ENCODE measurements at places on chromosomes 3 and 15.

GRCh38 chr15:66912001-66912400, 153.4 kb upstream of the SMAD3 start:
- DNase-seq: peak; percentile 3

DNA sequence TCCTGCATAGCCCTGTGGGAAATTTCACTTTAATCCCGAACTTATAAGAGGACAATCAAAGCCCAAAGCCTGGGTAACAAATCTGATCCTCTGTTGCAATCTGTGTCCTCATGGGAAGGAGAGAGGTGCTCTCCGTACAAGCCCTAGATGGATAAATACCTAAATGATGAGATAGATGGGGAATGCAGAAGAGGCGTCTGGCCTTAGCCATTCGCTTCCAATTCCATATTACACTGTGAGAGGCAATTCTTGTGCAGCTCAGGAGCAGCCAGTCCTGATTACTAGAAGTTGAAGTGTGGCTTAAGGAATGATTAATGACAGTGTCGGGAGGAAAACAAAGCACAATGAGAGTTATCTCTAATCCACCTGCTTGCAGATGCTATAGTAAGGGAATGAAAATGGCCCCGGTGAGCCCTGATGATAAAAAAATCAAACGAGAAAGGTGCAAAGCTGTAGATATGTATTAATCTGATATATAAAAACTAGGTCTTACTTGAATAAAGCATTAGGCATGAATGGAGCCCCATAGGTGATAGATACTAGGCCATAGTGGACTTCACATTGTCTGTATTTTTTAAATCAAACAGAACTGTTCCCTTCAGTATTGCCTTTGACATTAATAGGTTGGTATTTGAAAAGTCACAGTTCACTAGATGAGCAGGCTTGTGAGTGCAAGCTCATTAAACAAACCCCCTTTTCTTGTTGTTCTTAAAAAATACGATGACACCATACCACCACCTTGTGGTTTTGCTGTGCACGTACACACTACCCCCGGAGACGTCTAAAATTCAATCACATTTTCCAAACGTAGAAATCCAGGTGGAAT, 54.2 kb upstream of the TMCO5A start:
- peak; percentile 55 for DNase-seq

GRCh38 chr3:14154895-14155440, 23.4 kb downstream of the XPC start:
- no peak for DNase-seq

DNA sequence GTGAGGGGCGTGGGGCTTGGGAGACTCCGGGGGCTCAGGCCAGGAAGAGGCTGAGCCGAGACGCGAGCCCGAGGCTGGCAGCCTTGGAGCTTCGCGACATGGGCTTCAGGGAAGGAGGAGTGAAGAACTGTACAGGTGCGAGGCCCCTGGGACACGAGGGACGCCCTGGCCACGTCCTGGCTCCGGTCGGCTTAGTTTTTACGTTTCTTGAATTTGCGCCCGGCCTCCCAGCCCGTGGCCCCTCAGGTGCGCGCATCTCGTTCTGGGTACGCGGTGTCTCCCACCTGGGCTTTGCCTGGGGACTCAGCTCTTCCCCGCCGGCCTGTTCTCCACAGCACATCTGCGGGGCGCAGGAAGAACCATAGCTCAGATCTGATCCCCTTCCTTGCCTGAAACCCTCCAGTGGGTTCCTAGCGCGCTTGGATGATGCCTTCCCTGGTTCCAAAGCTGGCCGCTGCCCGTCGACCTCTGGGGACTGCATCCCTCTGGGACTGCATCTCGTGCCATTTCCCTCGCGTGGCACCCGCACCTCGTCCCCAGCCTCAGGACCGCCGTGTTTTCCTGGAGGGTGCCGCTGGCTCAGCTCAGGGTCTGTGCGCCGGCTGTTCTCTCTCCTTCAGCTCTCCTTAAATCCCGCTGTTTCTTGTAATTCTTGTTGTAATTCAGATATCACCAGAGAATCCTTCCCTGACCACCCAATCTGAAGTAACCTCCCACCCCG, 614 bp downstream of the CHCHD6 start:
- DNase-seq: peak; percentile 13

DNA sequence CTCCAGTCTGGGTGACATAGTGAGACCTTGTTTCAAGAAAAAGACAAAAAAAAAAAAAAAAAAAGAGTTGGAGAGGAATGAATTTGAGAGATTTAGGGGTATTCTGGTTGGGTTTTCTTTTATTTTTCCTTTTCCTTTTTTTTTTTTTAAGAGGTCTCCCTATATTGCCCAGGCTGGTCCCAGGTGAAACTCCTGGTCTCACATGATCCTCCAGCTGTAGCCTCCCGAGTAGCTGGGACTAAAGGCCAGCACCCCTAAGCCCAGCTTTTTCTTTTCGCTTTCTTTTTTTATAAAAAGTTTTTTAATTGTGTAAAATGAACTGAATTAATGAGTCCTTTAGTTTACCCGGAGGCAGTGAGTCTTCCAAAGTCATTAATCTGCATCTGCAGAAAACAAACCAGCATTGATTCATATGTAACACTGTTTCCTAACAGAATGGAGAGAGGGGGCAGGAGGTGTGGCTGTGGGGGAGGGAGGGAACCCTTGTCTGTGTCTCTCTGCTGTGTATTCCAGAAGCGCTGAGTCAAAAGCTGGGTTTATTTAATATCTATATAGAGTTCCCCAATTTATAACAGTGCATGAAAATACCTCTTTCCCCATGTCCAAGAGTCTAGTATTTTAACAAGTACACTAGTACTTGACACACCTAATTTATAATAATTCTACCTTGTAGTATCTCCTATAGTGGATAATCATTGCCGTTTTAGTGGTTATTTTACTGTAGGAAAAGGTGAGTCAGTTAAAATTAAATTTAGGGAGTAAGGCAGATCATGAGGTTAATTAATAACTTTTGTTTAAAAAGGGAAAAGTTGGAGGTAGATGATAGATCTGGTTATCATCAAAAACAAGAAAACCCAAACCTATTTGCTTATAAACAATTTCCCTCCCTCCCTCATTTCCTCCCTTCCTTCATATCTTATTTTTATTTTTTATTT, 2.6 kb upstream of the DPPA4 start:
- peak; percentile 73 for DNase-seq

- DNase-seq: no peak
Measured at GRCh38 chr15:31839388-31839787, 190.9 kb upstream of the CHRNA7 start.

DNA sequence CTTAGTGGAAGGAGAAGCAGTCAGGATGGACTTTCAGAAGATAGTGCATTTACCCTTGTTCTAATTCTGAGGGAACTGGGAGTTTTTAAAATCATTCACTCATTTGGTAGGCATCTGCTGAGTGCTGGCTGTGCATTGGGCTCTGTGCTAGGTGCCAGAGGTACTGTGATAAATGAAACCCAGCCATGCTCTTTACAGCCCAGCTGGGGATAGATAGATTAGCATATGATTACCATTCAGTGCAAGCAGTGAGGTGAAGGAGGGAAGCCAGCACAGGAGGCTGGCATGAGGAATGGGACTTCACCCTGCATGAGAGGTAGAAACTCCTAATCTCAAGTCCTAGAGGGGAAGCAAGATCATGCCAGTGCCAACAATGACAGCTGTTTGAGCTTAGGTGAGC, 361.9 kb upstream of the TRIM42 start:
- DNase-seq: no peak

DNA sequence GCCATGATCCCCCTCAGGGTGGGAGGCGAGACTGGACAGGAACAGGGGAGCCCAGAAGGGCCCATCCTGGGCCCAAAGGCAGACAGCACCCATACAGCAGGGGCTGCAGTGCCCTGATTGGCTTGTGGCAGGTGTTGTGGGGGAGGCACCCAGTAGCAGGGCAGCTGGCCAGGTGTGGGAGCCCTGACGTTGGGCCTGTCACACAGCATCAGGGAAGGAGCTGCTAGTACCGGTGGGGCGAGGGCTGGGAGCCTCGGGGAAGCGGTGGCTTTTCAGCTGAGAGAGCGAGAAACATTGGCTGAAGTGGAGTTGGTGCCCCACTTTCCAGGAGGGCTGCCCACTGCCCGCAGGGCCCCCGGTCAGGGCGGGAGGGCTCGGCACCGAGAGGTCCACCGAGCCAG, 19.7 kb upstream of the CYP11A1 start:
- DNase-seq: no peak

GRCh38 chr3:105527949-105528348, 161.2 kb downstream of the ALCAM start:
- DNase-seq: no peak

GRCh38 chr3:107206141-107206540, 171.1 kb upstream of the CCDC54 start:
- DNase-seq: peak; percentile 63

- no peak for DNase-seq
Measured at GRCh38 chr3:138686771-138687221, 78.2 kb downstream of the FAIM start.

DNA sequence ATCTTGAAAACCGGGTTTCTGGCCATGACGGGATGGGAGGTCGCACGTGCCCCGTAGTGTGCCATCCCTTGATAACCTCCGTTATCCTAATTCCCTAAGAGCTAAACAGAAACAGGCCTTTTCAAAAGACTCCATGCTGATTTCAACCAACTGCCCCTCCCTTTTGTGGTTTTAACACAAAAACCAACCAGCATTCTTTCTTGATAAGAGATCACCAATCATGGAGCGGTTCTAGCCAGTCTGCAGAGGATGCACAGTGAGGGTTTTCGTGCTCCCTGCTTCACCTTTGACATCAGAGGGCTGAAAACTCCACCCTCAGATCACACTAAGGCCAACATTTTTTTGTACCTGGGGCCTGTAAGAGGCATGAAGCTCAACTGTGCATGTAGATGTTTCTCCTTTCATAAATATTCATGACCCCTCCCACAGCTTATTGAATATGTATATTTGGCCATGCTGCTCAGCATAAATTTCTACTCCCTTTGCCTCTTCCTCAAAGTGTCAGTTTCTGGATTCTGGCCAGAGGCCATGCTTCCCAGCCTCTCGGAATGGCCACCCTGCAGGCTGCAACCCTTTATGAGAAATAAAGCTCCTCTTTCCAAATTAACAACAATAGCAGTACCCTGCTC, 41.3 kb downstream of the FAM3D start:
- DNase-seq: no peak

- DNase-seq: no peak
Measured at GRCh38 chr3:121637922-121638321, 22.8 kb downstream of the HCLS1 start.

GRCh38 chr15:71125831-71126450, 10.7 kb downstream of the THSD4 start:
- DNase-seq: peak; percentile 32

- no peak for DNase-seq
Measured at GRCh38 chr3:14206548-14207177, 28.0 kb downstream of the LSM3 start.

GRCh38 chr3:51436998-51437639, 46.0 kb downstream of the RBM15B start:
- DNase-seq: no peak

DNA sequence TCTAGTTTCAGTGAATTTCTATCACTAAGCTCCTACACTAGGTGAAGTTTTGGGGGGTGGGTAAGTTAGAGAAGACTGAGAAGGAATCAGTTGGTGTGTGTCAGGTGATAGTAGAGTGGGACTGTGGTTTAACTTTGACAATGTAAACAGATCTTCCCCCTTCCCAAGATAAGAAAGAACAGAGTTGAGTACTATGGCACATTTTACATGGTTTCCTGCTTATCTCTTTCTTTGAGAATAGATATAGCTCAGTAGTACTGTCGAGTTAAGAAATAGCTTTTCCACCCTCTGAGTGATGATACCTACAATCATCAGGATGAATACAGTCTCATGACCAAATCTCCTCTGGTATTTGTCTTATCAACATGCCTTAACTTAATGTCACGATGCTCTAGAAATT, 42.8 kb downstream of the GAP43 start:
- DNase-seq: no peak

GRCh38 chr3:71416876-71417275, 166.7 kb downstream of the FOXP1 start:
- peak; percentile 21 for DNase-seq

- DNase-seq: peak; percentile 58
Measured at GRCh38 chr3:20324664-20325478, 138.9 kb upstream of the SGO1 start.

GRCh38 chr3:9769426-9770275, at the start of gene CAMK1:
TSS of gene CAMK1 (minus strand) at chr3:9769947. CDS start at chr3:9767749, 2,198 bp downstream.
- no peak for DNase-seq

DNA sequence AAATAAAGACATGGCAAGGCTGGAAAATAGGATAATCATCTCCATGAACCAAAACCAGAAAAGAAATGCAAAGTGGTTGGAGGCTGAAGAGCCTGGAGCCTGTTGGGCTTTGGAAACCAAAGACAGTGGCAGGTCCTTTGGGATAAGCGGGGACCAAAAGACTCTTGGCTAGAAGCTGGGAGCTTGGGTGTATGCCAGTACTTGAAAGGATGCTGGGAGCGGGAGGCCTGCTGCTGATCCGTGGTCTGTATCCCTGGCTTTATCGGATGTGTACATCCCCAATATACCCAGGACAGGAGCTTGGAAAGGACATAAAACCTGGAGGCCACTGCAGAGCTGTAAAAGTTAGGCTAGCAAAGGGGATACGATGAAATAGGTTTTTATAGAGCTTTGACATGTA, 1.3 kb upstream of the CHRNB4 start:
- no peak for DNase-seq

DNA sequence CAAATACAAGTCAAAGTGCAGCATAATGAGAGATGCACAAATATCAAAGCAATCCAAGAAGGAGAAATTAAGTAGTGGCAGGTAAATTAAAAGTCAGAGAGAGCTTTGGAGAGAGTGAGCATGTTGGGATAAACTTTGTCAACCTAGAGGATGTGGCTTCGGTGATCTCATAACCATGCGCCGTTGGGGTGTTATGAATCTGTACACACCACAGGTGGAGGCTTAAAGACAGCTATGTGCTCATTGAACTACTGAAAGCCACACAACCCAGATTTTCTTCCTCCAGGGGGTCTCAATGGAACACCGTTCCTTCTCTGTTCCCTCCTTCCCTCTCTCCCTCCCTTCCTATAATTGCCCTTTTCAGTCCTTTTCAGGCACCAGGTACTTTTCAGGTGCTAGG, 52.0 kb downstream of the SUCNR1 start:
- DNase-seq: no peak

DNA sequence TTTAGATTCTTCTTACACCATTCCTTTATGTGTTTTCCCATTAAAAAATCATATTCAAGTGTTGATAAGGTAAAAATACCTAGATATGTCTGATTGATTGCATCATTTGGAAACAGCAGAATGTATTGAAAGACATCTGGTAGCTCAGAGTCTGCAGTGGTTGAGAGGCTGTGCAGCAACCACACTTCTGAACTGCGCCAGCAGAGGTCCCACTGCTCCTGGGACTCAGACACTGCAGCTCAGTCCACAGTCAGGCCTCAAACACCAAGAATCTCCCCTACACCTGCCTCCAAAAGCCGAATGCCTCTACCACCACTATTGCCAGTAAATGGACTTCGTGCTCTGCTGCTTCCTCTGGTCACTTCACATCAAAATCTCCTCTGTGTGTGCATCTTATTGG, 176.9 kb upstream of the LMCD1 start:
- DNase-seq: peak; percentile 33

GRCh38 chr3:64642327-64643151, 45.3 kb downstream of the ADAMTS9 start:
- DNase-seq: peak; percentile 8

- DNase-seq: no peak
Measured at GRCh38 chr3:35638980-35639253, 408 bp upstream of the ARPP21 start.

All from HAP-1 (cell line).